Renal cortex interstitium (tissue), 15 donors: ENCODE measurements at places on chromosomes 7 and 10. TPM values are rescaled to one million over a fixed set of nuclear protein-coding genes. Genes with fewer than 3 reads are reported as not detected.

- no peak for DNase-seq
Observed at GRCh38 chr7:51075681-51076580, 240.7 kb downstream of the COBL start.

DNA sequence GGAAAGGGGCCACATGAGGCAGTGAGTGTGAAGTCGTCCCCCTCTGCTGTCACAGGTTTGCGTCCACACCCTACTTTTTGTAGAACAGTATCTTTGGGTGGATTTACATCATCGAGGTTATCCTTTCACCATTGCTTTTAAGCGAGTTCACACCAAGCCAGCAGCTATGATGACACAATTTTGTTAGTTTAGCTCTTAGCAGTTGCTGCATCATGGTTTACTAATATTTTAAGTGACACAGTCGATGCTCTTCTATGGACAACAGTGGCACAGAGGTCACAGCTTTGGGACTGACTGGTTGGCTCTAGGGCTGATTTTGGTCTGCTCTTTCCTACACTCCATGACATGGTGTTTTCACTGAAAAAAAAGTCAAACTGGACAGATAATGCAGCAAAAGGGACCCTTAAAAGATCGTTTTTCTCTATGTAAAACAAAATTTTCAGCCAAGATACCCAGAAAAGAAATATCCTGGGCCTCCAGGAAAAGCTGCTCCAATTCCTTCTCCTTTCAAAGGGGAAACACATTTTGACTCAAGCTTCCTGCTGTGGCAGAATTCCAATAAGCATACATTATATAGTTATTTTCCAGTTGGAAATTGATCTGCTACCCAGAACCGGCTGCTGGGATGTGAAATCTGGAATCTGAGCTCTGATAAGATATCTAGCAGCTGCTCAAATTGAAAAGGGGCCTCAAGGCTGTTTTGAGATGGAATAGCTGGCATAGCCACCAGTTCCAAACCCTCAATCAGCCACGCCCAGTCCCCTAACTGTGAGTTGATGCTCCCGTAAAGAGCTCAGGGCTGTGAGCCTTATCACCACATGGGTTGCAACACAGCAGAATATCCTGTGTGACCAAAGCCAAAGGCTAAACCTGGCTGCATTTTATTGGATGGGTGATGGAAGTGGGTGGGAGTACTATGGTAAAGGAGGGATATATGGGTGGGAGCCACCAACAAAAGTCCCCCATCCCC is 114.2 kb downstream of the SMURF1 start:
- DNase-seq, result no peak

- DNase-seq, result no peak
Observed at GRCh38 chr7:75531359-75531821, 39.3 kb downstream of the SPDYE5 start.

DNA sequence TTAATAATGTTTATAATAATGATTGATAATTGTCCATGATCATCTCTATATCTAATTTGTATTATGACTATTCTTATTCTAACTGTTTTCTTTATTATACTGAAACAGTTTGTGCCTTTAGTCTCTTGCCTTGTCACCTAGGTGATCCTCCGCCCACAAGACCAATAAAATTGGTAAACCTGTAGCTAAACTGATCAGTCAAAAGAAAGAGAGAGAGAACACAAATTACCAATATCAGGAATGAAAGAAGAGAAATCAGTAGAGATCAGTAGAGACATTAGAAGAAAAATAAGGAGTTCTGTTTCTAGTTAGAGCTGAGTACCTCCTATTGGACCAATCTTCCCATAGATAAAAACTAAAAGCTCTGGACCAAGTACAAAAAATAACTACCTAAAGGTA is 6.1 kb upstream of the COA1 start:
- no peak for DNase-seq

DNA sequence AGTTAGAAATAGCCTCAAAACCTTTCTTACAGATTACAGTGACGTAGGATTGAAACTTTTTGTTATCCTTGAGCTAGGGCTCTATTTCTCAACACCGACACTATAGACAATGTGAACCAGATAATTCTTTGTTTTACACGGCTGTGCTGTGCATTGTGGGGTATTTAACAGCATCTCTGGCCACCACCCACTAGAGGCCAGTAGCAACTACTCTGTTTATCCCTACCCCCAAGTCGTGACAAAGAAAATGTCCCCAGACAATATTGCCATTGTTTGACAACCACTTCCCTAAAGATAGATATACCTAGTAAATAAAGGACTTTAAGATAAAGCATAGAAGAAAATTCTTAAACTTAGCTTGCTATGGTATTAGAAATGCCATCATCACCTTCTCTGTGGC is 359.6 kb downstream of the ARL4A start:
- DNase-seq, result no peak

Gene NAT16
- 0.06 TPM for polyA plus RNA-seq

Gene SAMD8
- polyA plus RNA-seq, result 14.5 TPM

Gene LLCFC1
- 1.4 TPM for polyA plus RNA-seq
